ENCODE measurements at places on chromosomes 5 and 9. TPM values are rescaled to one million over a fixed set of nuclear protein-coding genes. Genes with fewer than 3 reads are reported as not detected.

DNA sequence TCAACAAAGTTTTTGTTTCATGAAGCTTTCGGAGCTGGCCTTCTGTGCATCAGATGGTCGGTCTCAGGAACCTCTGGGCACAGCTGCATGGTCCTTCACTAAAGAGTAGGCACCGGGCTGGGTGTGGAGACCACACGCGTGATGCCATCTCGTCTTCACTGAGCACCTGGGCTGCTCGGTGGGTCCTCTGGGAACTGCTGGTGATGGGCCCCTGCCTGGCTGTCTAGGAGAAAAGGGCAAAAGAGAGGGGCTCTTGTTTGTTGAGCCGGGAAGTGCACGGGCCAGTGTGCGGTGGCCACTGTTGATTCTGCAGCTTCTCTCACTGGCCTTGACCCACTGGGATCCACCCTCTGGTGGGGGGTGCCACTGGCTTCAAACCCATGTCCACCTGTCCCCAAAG lies 46.0 kb downstream of the COL5A1 start:
- DNase-seq = no peak

- no peak for DNase-seq
Observed at GRCh38 chr5:6837519-6838110, 124.4 kb downstream of the TENT4A start.

- DNase-seq = no peak
Observed at GRCh38 chr5:112013660-112014059, 256.7 kb upstream of the NREP start.

GRCh38 chr9:109246533-109246932 lies 74.3 kb downstream of the EPB41L4B start:
- no peak for DNase-seq

- no peak for DNase-seq
Observed at GRCh38 chr5:124454081-124454480, 292.4 kb downstream of the ZNF608 start.

DNA sequence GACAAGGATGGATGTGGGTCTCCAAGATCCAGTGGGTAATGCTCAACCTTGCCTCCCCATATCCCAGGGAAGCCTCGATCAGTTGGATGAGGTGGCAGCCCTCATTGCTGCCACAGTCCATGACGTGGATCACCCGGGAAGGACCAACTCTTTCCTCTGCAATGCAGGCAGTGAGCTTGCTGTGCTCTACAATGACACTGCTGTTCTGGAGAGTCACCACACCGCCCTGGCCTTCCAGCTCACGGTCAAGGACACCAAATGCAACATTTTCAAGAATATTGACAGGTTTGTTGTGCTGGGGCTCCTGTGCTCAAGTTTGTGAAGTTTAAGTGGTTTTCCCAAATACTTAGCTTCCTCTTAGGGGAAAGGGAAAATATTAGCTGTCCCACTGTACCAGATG lies 74.0 kb downstream of the WDR41 start:
- no peak for DNase-seq

DNA sequence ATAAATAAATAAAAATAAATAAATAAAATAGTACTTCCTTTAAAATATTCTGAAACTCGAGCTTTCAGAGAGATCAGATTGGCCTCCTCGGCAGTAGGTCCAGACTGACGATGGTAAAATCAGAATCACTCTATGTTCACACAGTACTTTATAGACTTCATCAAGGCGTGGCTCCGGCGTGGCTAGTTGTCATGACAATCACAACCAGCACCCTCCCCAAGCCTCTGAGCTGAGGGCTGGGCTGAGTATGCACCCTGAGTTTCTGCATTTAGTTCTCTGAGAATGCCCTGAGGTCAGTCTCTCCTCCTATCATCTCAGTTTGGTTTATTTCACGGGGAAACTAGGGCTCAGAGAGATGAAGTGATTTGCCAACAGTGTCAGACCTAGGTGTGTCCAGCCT lies 43.3 kb upstream of the BARHL1 start:
- DNase-seq = no peak

- DNase-seq = no peak
Observed at GRCh38 chr9:18438951-18439350, 35.0 kb upstream of the ADAMTSL1 start.

DNA sequence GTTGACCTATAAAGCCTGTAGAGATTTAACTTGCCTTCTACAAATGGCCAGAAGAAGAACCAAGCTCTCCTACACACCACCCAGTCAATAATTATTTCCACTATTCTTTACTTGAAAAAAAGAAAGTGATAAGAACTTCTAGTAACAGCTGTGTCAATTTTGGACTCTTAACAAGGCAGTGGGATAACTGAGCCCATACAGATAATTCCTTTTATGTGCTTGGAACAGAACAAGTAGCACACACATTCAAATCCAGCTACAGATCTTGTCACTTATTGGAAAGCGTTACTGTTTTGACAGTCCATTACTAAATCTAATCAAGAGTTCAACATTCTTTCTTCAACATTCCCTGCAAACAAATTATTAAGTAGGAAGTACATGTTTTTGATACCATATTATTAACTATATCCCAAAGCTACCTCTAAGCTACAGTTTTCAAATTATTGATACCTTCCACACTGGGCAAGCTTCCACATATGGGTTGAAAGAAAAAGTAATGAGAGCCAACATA lies 6.3 kb downstream of the PTGER4 start:
- DNase-seq = no peak

- no peak for DNase-seq
Observed at GRCh38 chr5:27217155-27217956, 179.0 kb upstream of the CDH9 start.

DNA sequence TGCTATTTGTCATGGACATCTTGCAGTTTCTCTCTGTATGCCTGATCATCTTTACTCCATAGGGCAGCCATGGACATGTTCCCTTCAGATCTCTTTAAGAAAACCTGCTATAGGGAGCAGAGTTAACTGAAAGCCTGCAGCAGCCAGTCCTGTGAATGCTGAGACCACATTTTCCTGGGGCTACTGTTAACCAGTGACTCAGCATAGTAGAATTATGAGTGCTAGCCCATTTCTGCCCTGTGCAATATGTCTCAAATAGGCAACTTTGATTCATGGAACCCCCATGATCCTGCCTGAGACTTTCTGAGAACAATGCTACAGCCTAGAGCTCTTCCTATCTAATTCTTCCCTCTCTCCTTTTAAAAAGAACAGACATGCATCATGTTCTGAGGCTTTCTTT lies 624.2 kb downstream of the CHSY3 start:
- peak; percentile 70 for DNase-seq

- DNase-seq = peak; percentile 45
Observed at GRCh38 chr9:111839987-111840386, 45.2 kb upstream of the SHOC1 start.

- DNase-seq = no peak
Observed at GRCh38 chr9:31185831-31186230, 1198.6 kb upstream of the ACO1 start.

- DNase-seq = no peak
Observed at GRCh38 chr5:165805756-165806155, 2300.3 kb downstream of the MAT2B start.

C9 gene
- not detected for total RNA-seq

DNA sequence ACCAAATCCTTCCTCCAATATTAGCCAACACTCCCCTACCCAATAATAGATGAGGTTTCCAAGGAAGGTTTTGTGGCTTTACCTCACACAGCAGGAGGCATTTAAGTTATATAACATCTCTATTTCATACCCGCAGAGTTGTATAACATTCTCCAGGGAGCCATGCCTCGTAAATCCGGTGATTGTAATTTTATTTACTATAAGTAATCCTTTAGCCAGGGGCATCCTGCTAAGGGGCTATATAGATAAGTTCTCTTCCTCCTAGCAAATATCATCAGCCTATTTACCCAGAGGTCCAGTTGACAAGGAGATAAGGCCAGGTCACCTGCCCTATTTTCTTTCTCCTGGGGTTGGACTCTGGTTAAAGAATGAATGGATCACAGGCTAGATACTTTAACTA lies 2051.0 kb downstream of the EFNA5 start:
- no peak for DNase-seq

- no peak for DNase-seq
Observed at GRCh38 chr5:31702712-31703111, 63.8 kb downstream of the PDZD2 start.

DNA sequence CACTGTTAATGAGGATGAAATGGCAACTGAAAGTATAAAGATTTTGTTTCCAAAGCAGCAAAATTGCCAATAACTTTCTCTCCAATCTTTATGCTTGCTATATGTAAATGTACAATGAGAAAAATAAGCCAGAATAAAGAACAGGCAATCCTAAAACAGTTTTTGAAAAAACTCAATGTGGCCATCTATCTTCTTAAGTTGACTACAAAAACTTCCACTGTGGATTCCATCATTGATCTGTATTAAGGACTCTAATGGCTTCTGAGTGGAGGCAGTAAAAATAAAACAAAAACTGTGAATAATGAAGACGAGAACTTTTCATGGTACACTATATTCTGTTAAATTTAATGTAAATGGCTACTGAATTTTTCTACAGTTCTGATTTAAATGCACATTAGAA lies 382.9 kb downstream of the TMEM232 start:
- DNase-seq = no peak

SEMA6A gene
- total RNA-seq = not detected

GPR150 gene
- 0.34 TPM for total RNA-seq

GRCh38 chr5:138983984-138984383 lies 108.8 kb upstream of the LRRTM2 start:
- DNase-seq = no peak

LCP2 gene
- total RNA-seq = 0.69 TPM

MRPS2 gene
- total RNA-seq = 36.9 TPM

DNA sequence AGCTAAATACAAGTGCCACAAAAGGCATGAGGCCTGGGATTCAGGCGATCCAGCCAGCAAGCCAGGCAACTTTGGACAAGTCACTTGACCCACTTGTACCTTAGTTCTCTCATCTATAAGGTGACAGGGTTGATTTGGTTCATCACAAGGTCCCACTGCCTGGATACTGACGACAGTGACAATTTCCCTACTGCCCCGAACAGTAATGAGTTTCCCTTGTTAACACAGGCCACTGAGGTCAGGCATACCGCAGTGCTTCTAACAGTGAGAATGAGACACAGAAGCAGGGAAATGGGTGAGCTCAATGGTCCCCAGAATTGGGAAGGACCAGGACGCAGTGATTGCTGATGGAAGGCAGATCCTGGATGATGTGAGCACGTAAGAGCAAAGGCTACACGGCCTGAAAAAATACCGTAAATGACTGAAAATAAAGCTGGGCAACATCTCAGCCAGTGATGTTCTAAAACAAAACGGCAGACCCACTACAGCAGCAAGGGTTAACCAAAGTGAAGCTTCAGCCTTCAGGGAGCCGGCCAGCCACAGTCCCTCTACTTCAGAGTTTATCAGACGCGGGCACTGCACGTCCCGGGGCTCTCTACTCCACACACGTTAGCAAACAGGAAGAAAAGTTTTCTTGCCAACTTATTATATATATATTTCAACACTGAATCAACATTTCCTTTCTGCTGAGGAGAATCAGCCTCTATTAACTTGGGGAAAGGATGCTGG lies 846 bp downstream of the MGAT1 start:
- no peak for DNase-seq

DNA sequence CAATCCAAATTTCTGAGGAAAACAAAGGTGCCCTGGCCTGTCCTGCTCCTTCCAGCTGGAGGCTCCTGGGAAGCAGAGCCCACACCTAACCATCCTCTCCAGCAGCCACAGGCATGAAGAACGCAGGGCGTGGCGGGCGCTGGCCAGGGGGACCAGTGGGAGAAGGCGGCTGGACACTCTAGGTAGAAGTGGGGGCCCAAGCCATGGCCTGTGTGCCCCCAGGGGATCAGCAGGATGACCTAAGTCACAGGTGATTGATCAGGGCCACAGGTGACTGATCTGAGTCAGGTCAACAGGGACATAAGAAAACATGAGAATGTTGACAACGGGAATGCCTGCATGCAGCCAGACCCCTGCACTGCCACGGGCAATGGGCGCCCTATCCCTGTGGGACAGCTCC lies 3.4 kb downstream of the QSOX2 start:
- no peak for DNase-seq

DNA sequence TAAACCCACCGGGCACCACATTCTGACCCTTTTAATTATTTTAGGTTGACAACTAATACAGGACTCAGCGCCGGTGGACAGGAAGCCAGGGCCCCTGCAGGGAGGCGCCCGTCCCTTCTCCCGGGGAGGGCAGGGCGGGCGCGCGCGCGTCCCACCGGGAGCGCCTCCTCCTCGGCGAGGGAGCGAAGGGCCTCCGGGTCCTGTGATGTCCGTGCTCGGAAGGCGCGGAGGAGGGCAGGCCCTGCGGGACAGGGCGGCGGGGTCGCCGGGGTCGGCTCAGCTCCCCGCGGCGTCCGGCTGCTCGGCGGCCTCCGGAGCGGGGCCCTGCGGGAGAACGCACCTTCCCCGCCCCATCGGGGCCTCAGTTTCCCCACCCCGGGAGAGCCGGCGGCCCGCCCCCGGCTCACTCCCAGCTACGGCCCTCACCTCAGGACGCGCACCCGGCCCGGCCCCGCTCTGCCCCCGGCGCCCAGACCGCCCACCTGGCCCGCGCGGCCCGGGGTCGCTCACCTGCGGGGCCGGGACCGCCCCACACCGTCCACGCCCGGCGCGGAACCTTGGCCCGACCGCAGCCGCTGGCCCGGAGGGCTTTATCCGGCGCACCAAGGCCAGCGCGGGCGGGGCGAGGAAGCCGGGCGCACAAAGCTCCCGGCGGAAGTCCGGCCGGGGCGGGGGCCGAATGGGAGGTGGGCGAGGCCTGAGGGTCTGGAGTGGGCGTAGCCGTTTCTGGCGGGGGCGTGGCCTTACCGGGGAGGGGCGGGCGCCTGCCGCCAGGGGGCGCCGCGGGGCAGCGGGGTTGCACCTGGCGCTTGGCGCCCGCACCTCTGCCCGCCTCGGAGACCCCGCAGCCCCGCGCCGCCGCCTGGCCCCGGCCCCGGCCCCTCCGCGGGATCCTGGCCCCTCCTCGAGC lies at the start of the genes EXD3 and NOXA1:
Gene EXD3, minus strand, starts transcription at position 559 of the 910 bp plus-strand sequence. CDS start 27,805 bp downstream, outside the sequence.
Gene NOXA1, plus strand, starts transcription at position 790 of the 910 bp plus-strand sequence. CDS start 137 bp downstream, outside the sequence.
- peak; percentile 88 for DNase-seq

GRCh38 chr5:138467711-138468132 lies 2.4 kb downstream of the EGR1 start:
- no peak for DNase-seq

DNA sequence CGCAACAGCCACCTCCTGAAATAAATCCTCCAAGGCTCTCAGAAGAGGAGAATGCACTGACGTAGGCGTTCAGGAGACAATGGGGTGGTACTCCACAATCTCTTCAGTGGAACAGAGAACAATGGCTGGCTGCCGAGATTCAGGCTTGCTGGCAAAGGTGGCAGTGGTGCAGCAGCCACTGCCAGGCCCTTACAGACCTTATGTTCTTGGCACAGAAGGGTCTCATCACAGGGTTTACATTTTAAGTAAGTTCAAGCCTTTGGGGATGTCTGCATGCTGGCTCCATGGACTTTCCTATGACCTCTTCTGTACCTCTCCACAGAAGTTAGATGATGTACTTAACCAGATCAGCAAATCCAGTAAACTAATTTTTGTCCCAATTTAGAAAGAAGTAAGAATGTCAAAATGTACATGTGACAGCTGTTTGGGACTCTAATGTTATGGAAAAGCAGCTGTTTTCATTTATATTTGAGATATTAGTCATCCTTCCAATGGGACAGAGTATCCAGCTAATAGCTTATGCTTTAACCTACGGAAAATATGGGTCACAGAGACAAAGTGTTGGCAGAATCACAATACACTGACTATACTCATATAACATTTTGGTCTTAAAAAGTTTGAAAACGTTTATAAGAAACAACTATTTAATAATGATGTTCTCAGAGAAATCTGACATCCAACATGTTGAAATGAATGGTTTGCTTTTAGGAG lies 180.9 kb downstream of the MAPKAP1 start:
- DNase-seq = no peak

GRCh38 chr5:68305223-68305870 lies 89.8 kb downstream of the PIK3R1 start:
- DNase-seq = no peak

GRCh38 chr9:91833096-91833877 lies 116.7 kb downstream of the ROR2 start:
- DNase-seq = no peak
